NCI-H1436 (cell line): ENCODE measurements at places on chromosomes 16 and 17.

DNA sequence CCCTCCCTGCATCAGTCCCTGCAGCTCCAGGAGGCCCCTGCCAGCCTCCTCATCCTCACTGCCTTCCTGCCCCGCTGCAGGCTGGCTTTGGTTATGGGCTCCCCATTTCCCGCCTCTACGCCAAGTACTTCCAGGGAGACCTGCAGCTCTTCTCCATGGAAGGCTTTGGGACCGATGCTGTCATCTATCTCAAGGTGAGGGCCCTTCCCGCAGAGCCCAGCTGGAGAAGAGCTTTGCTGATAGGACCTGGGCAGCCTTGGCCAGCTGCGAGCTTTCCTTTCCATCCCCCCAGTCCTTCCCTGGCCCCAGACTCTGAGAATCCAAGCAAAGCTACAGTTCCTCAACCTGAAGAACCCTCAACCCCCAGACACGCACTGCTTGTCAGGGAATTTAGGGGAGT lies 14.1 kb downstream of the PDK2 start:
- no peak for DNase-seq

- no peak for DNase-seq
Measured at GRCh38 chr16:1208239-1208830, 16.7 kb downstream of the TPSG1 start.

GRCh38 chr17:73188011-73188410 lies 4.8 kb upstream of the COG1 start:
- no peak for DNase-seq

- no peak for DNase-seq
Measured at GRCh38 chr16:81975637-81976036, 35.6 kb downstream of the SDR42E1 start.

GRCh38 chr17:8831234-8831849 lies 32.2 kb upstream of the MFSD6L start:
- no peak for DNase-seq

DNA sequence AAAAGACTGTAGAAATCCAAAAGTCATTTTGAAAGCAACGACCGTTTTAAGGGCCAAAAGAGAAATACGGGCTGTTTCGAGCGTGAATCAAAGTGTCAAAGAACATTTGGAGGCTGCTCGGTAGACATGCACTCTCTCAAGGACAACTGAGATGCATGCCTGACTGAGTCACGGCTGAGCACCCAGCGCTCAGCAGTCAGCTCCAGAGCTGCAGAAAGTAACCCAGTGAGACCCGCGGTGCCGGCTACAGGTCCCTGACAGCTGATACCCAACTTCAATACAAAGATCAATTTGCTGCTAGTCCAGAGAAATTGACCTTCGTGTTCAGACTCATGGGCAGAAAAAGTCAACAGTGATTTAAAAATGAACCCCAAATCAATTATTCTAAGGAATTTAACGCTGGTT lies 214.9 kb downstream of the STX8 start:
- no peak for DNase-seq

- DNase-seq: no peak
Measured at GRCh38 chr16:78142788-78143187, 43.3 kb downstream of the WWOX start.

GRCh38 chr17:61487989-61488595 lies 35.9 kb downstream of the TBX4 start:
- DNase-seq: no peak

GRCh38 chr17:16483021-16483645 lies 8.9 kb downstream of the LRRC75A start:
- no peak for DNase-seq

- DNase-seq: no peak
Measured at GRCh38 chr17:33302394-33302793, 9.3 kb upstream of the ASIC2 start.
